ENCODE measurements at places on chromosomes 7 and 10.

DNA sequence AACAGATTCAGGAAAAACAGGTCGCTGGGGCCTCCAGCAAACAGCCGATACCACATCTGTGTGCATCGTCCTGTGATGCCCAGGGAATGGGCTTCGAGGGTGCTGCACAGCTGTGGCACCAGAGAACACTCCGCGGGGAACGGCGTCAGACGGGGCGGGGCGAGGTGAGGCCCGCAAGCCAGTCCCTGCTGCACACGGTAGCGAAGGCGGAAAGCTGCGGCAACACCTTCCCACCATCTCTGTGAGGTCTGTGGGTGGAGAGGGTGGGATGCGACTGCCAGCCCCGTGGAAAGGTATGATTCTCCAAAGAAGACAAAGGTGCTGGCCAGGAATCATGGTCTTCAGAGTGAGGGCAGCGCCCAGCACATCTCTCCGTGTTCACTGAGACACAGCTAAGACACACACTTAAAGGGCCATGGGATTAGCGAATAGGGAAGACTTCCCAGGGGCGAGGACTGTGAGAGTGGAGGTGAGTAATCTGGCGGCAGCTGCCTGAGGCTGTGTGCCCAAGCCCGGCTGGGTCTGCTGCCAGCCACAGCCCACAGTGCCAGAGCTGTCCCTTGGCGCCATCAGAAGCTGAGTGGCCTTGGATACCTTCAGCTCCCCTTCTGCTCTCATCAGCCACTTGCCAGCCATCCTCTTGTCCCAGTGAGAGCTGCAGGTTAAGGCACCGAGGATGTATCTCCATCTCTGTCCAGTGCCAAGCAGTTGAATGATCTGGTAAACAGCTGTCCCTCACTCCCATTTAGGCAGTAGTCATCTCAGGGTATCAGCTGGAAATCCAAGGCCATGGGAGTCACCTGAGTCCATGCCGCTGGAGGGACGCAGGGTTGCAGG, 17.6 kb downstream of the PRKAG2 start:
- peak; percentile 49 for DNase-seq

DNA sequence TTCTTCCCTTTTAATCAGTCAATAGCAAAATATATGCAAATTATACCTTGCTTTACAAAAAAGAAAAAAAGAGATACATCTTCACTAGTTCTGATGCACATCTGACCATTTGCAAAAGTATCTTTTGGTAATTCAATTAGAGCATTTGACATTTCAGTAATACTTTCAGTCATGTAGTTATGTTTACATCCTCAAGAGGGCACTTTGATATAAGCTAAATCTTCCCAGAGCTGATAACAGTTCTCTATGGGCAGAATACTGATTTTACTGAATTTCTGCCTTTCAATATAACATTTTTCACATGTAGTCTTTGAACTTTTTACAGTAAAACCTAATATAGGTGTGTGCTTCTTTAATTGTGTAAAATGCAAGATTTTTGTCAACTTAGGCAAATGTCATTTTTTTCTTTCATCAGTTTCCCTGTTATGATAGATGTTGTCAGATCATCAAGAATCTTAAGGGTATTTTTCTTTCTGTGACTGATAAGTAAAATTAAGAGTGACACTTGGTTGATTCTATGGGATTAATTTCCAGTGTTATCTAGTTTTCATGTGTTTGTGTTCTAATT, 703.5 kb upstream of the SEMA3D start:
- DNase-seq, result no peak

DNA sequence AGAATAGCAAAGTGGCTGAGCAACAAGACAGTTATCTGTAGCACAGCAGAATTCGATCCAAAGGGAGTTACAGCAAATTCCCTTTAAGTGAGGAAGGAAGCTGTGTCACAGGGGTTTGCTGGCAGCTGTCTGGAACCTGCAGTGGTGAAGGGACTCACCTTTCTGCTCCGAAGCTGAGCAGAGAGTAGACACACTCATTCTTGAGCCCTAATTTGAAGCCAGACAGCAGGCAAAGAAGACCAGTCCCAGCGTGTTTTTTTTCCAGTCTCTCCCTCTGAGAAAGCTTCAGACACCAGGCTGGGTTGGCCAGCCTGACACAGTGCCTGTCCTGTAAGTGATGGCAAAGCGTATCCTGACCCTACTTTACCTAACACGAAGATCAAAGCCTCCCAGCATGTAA, 210.7 kb downstream of the TRIL start:
- DNase-seq, result no peak

GRCh38 chr7:83856094-83856493, 207.2 kb upstream of the SEMA3E start:
- DNase-seq, result no peak

GRCh38 chr7:12596225-12596790, 25.8 kb downstream of the SCIN start:
- no peak for DNase-seq

DNA sequence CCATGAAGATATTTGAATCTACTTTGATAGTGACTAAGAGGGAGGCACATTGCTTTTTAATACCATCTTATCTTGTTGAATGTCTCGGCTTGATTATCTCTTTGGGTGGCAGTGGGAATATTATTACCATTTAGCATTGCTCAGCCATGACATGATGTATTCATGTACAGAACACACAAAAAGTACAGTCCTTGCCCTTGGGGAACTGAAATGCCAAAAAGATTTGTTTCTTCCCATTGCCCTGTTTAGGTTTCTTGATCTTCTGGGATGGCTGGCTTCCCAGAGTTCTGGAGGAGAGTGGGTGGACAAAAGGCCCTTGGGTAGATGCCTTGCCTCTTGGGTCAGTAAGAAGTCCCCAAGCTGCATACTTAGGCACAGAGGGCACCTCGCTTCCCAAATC, 23.8 kb downstream of the SUFU start:
- DNase-seq, result peak; percentile 55

- DNase-seq, result no peak
These were observed 135.2 kb downstream of the INHBA start for GRCh38 chr7:41567731-41568114.

GRCh38 chr10:88045656-88046415, 182.4 kb downstream of the PTEN start:
- DNase-seq, result no peak

GRCh38 chr7:154519229-154519628, 467.0 kb downstream of the DPP6 start:
- no peak for DNase-seq

GRCh38 chr10:95278061-95278988, 12.5 kb downstream of the PDLIM1 start:
- DNase-seq, result no peak

- no peak for DNase-seq
These were observed 3.2 kb downstream of the DNAJB12 start for GRCh38 chr10:72351479-72351878.

- DNase-seq, result no peak
These were observed 2.5 kb upstream of the HABP2 start for GRCh38 chr10:113550365-113550764.

DNA sequence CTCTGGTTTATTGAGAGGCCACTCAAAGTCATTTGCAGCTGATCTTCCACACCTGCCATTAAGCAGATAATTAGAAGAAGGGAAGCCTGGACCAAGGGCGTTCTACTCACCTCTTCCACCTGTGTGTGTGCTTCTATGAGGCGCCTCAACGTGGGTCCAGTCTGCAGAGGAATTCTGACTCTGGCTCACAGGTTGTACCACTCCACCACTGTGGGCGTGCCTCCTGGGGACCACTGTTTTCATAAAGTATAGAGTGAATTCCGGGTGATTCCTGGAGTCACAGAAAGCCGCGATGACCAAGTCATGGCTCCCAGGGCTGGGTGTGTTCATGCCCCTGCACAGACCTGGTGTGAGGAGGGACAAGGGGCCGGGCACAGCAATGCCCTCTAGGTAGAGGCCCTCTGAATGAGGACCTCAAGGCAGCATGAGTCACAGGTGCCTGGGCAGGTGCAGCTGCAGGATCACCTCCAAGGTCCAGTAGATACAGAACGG, 408.3 kb upstream of the MGMT start:
- no peak for DNase-seq

GRCh38 chr10:20623546-20623945, 273.6 kb downstream of the NEBL start:
- DNase-seq, result no peak

- DNase-seq, result peak; percentile 93
These were observed 437.4 kb upstream of the GALNT17 start for GRCh38 chr7:70694434-70694970.

- peak; percentile 93 for DNase-seq
These were observed 5.4 kb downstream of the COL13A1 start for GRCh38 chr10:69807122-69807521.

GRCh38 chr7:157558875-157559595, 222.2 kb downstream of the DNAJB6 start:
- DNase-seq, result peak; percentile 71

DNA sequence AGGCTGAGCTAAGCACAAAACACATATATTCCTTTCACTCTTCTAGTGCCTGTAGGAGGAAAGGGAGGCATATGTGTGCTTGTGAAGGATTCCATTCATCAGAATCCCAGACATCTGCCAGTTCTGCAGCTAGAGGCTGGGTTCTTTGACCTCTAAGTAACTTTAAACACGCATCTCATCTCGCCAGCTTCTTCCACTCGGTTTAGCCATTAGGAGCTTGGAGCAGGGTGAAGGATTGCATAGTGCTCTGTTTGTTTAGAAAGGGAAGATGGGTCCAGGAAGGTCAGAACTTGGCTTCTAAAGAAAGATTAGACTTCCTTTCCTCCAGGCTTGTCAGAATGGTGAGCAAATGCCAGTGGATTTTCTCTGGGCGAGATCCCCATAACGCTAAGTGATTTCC, 43.6 kb downstream of the HK1 start:
- DNase-seq, result peak; percentile 54

- no peak for DNase-seq
These were observed 158.0 kb downstream of the PAXIP1 start for GRCh38 chr7:154844955-154845354.

- no peak for DNase-seq
These were observed 271.5 kb upstream of the FZD8 start for GRCh38 chr10:35913628-35914027.

DNA sequence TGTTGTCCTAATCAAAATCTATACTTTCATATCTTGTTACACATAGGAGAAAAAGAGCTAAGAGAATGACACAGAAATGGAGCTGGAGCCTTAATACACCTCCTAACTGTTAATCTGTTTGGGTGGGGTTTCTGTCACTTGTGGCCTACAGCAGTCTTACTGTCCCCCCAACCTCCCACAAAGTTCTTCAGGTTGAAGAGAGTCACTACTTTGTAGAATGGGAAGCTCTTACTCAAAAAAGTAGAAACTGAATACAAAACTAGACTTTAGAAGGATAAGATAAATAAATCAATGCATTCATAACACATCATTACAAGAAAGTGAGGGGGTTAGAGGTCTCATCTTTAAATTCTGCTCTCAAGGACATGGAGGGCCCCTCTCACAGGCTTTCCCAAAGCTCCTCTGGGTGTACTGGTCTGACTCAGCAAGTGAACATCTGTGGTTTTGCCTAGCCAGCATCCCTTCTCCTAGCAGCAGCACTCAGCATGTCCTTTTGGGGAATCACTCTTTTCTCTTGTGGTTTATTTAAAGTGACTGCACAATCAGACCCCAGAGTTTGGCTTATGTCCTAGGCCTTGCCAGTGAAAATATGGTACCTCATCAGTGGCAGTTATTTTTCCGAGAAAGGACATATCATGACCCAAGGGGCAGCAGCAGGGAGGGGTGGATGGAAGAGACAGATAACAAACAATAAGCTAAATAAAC, 2.0 kb upstream of the BLVRA start:
- peak; percentile 97 for DNase-seq

DNA sequence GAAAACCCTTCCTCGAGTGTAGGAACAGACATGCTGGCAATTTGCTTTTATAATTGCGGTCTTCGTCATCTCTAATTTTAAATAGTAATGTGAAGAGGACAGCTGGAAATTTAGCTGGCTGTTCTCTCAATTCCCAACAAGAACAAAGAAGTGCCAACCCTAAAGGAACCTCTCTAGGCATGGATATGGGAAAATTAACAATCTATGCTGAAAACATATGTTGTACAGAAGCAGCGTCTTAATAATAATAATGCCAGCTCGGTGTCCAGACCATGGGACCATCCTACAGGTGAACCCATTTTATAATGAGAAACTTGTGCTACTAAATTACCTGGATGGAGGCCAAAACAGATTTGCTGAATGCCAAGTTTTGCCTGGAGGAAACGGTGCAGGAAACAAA, 641.4 kb upstream of the MGMT start:
- DNase-seq, result no peak

DNA sequence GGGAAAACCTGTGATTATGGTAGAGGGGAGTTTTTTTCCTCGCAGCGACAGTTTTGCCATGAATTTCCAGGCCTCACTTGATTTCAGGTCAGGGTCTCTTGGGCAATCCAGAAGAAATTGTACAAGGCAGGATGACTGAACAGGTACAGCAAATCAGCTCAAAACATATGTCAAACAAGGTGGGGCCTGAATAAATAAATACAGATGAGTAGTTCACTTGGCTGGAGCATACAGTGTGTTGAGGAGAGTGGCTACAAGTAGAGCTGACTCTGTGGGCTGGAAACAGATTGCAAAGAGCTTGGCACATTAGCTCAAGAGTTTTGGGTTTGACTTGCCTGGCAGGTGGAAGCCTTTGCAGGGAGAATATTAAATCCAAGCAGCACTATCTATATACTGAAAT, 15.0 kb downstream of the GIMAP8 start:
- no peak for DNase-seq

DNA sequence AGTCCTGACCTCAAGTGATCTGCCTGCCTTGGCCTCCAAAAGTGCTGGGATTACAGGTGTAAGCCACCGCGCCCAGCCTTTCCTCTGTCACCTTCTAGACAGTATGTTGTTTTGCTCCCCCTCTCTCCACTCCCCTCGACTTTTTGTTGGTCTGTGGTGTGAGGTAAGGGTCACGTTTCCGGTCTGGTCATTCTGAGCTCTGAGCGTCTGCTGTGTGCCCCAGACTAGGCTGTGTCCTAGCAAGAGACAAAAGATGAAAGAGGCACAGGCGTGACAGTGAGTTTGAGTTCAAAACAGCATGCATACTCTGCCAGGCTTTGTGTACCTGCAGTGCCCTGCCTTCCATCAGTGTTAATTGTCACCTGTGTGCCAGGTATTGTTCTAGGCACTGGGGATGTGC, 87.4 kb upstream of the PPIF start:
- no peak for DNase-seq

GRCh38 chr7:15794801-15795200, 108.3 kb upstream of the MEOX2 start:
- DNase-seq, result no peak

GRCh38 chr10:91210435-91210834, 10.0 kb upstream of the PCGF5 start:
- no peak for DNase-seq

DNA sequence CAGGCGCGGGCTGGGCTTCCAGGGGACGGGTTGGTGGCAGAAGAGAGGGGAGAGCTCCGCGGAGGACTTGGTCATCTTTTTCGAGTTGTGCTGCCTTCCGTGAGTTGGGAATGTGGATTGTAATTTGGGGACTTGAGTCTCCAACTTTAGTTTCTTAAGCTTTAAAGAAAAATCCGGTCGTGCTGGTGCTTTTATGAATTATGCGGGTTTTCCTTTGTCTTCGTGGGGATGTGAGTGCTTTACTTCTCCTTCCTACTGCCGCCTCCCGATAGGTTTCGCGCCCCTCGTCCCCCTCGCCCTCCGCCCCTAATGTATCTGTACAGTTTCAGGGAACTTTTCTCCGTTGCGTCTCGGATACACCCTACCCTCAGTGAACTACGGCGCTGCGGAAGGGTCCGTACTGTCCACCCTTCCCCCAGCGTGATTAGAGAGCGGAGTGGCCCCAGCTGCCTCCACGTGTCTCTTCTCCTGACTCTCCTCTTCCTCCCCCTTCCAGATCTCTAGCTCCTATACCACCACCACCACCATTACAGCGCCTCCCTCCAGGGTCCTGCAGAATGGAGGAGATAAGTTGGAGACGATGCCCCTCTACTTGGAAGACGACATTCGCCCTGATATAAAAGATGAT, 649 bp downstream of the SCD start:
- DNase-seq, result peak; percentile 73

GRCh38 chr10:88243836-88244730, 339.0 kb downstream of the RNLS start:
- no peak for DNase-seq
